ENCODE measurements at places on chromosomes 16 and 17.

GRCh38 chr16:28146536-28146935 lies 65.2 kb downstream of the XPO6 start:
- no peak for DNase-seq

- no peak for DNase-seq
Measured at GRCh38 chr17:28972437-28972836, 21.1 kb upstream of the PHF12 start.

DNA sequence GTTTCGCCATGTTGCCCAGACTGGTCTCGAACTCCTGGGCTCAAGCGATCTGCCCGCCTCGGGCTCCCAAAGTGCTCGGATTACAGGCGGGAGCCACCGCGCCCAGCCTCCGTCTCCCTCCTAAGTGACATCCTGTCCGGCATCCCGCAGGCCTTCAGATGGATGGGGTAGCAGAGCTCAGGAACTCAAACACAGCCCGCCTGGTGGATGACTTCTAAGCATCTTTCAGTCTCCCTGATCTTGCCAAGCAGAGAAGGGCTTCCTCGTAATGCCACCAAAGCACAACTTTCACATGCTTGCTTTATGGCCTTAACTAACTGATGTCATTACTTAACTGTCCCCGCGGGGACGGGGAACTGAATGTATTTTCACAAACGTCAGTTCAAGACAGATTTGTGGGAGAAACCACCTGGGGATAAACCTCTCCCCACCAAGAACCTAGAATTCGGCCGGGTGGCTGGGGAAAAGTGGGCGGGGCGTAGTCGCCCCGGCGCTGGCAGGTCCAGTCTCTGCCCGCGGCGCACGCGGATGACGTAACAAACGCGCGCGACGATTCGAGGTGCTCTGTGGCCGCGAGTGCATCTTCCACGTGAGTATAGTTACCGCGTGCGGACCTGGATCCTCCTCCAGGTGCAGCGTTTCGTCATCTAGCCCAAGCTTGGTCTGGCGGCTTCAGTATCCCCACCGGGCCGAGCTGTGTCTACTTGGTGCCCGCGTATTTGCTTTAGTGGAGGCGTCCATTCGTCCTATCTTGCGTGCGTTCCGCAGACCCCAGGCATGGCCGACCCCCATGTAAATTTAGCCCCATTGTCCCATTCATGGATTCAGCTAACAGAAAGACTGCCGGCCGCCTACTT lies at the start of gene PFAS:
Gene PFAS, plus strand, starts transcription at position 539 of the 857 bp plus-strand sequence. CDS start 4,649 bp downstream, outside the sequence.
- DNase-seq: peak; percentile 96

- DNase-seq: peak; percentile 80
Measured at GRCh38 chr16:24845726-24846547, at the start of gene SLC5A11. TSS of gene SLC5A11 (plus strand) at chr16:24845963. CDS start at chr16:24858644, 12,681 bp downstream.

- peak; percentile 80 for DNase-seq
Measured at GRCh38 chr17:50687200-50688066, 20.3 kb downstream of the ANKRD40 start.

GRCh38 chr17:1724869-1725641 lies 551 bp downstream of the WDR81 start:
- no peak for DNase-seq

GRCh38 chr16:27754788-27755690 lies 205.1 kb downstream of the KATNIP start:
- DNase-seq: no peak

DNA sequence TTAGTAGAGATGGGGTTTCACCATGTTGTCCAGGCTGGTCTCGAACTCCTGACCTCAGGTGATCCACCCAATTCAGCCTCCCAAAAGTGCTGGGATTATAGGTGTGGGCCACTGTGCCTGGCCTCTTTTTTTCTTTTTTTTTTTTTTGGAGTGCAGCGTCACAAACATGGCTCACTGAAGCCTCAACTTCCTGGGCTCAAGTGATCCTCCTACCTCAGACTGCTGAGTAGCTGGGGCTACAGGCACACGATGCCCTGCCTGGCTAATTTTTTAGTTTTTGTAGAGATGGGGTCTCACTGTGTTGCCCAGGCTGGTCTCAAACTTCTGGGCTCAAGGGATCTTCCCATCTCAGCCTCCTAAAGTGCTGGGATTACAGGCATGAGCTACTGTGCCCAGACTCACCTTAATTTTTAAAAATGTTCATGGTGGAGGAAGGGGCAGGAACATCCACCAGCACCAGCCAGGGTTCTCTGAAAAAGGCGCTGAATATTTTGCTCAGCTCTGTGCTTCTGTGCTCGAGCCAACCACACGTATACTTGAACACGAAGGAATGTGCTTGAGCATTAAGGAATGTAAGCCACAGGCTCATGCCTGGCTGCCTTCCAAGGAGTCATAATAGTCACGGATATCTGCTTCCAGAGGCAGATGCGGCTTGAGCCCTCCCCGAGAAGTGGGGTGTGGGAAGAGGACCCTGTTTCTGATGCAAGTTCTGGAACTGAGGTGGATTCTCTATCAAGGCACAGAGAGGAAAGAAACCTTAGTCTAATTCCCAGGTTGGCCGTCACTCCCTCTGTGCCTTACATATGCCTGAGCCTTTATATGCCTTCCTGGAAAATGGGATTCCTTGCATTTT lies 65.5 kb upstream of the CREBBP start:
- DNase-seq: peak; percentile 51

DNA sequence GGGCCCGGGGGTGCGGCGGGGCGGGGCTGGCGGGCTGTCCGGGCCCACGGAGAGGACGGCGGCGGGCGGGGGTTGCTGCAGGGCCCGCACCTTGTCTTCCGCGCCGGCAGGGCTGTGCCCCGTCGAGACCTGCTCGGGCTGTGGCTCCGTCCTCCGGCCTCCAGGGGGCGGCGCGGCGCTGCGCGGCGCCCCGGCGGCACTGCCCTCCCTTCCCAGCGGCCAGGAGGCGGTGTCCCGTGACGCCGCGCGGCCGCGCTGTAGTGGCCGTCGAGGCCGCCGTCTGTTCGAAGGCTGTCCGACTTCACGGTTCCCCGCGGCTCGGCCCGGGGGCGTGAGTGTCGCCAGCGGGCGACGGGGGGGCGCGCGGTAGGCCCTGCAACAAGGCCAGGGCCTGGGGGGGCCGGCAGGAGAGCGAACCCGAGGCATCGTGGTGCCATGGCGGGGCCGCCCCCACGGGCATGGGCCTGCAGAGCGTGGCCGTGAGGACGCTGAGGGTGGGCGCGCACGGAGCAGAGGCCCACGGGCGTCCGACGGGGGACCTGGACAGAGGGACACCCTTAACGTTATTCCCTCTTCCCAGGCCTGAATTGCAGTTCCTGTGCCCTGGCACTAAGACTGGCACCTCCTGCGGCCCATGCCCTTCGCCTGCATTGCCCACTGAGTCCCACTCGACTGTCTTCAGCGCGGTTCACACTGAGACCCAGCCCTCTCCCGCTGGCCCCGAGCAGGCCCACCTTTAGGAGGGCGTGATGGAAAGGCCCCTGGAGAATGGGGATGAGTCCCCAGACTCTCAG lies at the start of gene PLEKHG4:
Gene PLEKHG4, plus strand, starts transcription at position 237 of the 794 bp plus-strand sequence. Its CDS starts 513 bp downstream, at position 750.
- peak; percentile 82 for DNase-seq

DNA sequence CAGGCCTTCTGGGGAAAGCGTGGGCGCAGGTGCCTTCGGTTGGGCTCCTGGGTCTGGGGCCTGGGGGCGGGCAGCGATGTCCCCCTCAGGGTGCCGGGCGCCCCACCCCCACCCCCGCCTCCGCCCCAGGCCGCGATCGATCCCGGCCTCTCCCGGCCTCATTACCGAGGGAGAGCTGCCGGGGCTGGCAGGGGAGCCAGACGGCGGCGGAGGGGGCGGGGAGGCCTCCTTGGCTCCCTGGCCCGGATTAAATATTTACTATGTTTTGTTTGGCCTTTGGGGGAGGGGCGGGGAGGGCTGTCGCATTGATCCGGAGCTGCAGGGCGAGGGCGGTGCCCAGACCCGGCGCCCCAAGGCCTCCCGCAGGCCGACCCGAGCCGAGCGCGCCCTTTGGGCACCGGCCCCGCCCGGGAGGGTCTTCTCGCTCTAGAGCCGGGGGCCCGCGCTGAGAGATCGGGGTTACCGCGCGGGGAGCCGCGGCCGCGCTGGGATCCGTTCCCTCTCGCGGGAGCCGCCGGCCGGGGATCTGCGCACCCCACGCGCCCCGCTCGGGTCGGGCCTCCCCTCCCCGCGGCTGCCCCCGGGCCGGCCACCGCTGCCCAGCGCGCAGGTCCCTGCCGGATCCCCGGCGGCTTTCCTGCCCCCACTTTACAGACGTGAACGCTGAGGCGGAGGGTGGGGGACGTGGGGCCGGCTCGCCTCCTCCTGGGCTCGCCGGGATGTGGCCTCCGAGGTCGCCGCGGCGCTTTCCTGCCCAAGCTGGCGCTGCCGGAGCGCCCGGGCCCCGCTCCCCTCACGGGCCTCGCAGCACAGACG lies 27.0 kb downstream of the RTN4RL1 start:
- DNase-seq: peak; percentile 90

GRCh38 chr17:60989846-60990245 lies 312.2 kb downstream of the BCAS3 start:
- no peak for DNase-seq

GRCh38 chr16:73163238-73163815 lies 115.4 kb upstream of the ZFHX3 start:
- no peak for DNase-seq

- no peak for DNase-seq
Measured at GRCh38 chr16:52863000-52863399, 189.7 kb downstream of the CHD9NB start.

DNA sequence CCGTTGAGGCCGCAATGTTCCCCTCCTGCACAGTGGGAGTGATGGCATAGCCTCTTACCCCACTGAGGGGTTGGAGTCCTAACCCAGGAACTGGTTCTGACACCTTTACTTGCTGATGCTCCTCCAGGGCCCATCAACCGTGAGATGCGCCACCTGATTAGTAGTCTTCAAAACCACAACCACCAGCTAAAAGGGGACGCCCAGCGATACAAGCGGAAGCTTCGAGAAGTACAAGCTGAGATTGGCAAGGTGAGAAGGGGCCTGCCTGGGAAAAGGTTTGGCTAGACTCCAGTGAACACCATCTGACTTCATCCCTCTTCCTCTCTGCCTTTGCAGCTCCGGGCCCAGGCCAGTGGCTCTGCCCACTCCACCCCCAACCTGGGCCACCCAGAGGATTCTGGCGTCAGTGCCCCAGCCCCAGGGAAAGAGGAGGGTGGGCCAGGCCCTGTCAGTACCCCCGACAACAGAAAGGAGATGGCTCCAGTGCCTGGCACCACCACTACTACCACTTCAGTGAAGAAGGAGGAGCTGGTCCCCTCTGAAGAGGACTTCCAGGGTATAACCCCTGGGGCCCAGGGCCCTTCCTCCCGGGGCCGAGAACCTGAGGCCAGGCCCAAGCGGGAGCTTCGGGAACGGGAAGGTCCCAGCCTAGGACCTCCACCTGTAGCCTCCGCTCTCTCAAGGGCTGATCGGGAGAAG lies 5.8 kb downstream of the RNF40 start:
- no peak for DNase-seq

GRCh38 chr16:55964923-55965475 lies 89.8 kb upstream of the CES5A start:
- no peak for DNase-seq

DNA sequence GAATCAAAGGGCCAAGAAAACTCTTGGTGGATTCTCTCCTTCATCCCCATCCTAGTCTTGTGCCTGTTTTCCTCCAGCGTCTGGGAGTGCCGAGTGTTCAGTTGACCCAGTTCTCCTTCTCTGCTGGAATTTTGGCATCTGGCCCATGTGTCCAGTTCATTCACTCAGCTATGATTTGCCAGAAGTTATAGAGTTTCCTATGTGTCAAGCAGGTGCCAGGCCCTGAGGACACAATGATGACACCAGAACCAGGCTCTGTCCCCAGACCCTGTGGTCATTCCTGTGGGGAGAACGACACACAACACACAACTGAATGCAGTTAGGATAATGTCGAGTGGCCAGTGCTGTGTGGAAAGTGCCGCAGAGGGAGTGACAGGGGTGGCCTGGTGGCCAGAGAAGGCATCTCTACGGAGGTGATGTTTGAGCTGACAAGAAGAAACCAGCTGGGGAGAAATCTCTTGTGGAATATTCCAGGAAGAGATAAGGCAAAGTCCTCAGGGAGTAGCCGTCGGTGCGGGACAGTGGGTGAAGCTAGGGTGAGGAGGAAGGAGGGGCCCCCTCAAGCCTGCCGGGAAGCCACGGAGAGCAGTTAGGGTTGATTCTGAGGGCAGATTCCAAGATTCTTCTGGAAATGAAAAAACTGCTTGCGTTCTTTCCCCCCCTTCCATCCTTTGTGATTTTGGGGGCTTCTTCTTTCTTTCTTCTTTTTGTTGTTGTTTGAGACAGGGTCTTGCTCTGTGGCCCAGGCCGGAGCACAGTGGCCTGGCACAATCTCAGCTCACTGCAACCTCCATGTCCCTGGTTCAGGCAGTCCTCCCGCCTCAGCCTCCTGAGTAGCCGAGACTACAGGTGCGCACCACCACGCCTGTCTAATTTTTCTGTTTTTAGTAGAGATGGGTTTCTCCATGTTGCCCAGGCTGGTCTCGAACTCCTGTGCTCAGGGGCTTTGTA lies 35.8 kb upstream of the IL34 start:
- peak; percentile 75 for DNase-seq

DNA sequence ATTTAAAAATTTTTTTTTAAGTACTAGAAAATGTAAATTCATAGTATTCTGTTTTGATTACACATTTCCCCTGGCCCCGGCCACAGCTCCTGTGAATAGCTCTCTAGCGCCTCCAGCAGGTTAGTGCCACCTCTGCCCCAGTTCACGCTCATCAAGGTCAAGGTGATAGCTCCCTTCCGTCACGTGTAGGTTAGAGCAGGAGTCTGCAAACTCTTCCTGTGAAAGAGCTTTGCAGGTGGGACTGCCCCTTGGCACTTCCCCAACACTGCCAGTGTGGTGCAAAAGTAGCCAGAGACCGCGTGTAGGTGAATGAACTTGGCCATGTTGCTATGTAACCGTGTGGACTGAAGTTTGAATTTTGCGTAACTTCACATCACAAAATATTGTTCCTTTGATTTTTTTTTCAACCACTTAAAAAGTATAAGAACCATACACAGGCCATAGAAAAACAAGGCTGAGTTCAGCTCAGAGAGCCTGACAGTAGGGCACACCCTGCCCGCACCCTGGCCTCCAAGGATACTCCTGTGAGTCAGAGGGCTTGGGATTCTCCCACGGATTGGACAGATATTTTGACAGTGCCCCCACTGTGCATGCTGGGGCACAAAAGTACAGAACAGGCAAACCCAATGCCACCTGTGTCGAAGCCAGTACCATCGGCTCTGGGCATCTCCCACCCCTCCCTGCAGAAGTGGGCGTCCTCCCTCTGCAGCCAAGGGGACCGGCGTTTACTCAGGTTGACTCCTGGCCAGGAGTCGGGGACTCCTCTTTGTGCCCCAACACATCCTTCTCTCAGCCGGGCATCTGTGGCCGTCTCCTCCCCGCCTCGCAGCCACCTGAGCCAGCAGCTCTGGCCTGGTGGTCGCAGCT lies 92.0 kb upstream of the CHMP6 start:
- DNase-seq: peak; percentile 27

DNA sequence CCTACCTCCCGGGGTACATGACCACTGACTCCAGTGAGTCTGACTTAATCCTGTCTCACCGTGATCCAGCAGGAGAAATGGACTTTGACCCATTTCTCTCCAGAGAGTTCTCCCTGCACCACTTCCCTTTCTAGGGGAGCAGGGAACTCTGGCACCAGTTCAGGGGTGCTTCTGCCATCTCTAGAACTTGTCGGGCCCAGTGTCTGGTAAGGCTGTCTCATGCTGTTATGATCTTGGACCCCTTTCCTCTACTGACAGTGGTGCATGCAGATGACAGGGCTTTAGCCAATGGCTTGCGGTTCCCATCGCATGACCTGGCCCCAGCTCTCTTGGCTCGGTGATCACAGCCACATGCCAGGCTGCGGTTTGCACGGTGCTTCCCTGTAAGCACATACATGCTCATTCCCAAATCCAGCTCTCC lies 62.0 kb downstream of the SLC39A11 start:
- DNase-seq: peak; percentile 88

Data from large intestine (tissue), 12 donors.